Stimulated activated CD4-positive, alpha-beta T cell treated with anti-CD3 and anti-CD28 coated beads, Interleukin-1b, Interleukin-23, amount 100 ng/mL, for 1 hour (primary cell): ENCODE measurements at places on chromosomes 7 and 10.

GRCh38 chr10:17474595-17475323 lies 20.4 kb upstream of the ST8SIA6 start:
- no peak for DNase-seq

DNA sequence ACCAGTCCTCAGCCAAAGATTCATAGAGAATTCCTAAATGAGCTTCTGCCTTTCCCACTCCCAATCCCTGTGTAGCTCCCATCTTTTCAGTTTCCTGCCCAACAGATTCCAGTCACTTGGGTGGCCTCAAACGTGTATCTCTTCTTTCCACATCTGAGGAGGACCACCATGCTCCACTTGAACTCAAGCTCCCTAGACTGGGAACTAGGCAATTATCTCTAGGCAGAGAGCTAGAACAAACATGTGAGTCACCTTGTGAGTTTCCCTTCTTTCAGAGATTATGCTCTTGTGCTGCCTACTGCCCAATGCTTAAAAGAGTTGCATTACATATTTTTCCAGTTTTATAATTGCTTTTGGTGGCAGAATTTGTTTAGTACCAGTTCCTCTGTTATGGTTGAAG lies 178.0 kb downstream of the MDFIC start:
- no peak for DNase-seq

- DNase-seq: no peak
Observed at GRCh38 chr7:80154656-80155333, 20.2 kb downstream of the GNAI1 start.

DNA sequence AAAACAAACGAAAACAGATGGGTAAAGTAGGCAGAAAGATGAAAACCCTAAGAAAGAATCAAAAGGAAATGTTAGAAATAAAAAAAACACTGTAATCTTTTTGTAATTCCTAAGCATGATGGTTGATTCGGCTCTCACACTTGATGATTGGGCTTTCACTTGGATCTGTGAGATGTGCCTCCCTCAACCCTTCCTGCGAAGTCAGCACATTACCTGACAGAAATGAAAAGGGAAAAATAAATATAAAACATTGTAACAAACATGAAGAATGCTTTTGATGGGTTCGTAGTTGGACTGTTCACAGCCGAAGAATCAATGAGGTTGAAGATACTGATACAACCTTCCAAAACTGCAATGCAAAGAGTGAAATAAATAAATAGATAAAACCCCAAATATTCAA lies 99.8 kb downstream of the AKR1D1 start:
- DNase-seq: no peak

GRCh38 chr10:7428673-7429350 lies 18.0 kb upstream of the SFMBT2 start:
- DNase-seq: no peak
